Activated CD4-positive, alpha-beta memory T cell treated with anti-CD3 and anti-CD28 coated beads, Interleukin-2, amount 10 ng/mL, durations not matched to agents 7 days and 5 days (primary cell): ENCODE measurements at places on chromosomes 7 and 10. TPM values are rescaled to one million over a fixed set of nuclear protein-coding genes. Genes with fewer than 3 reads are reported as not detected.

Gene EGR2
- 4.8 TPM for total RNA-seq

Gene KDM7A
- 25.9 TPM for total RNA-seq

Gene AS3MT
- total RNA-seq: 0.15 TPM

Gene C10orf143
- total RNA-seq: 2.5 TPM

Gene TCAF1
- 24.7 TPM for total RNA-seq

Gene KCP
- total RNA-seq: 0.20 TPM

Gene ARHGEF35
- total RNA-seq: 6.2 TPM

Gene CAMK2B
- total RNA-seq: not detected

Gene WASL
- total RNA-seq: 7.3 TPM

Gene ODAD2
- not detected for total RNA-seq

Gene CFAP69
- not detected for total RNA-seq

Gene OPALIN
- total RNA-seq: not detected

Gene GPNMB
- 0.28 TPM for total RNA-seq

- DNase-seq: no peak
These were observed 10.6 kb downstream of the CD36 start for GRCh38 chr7:80649011-80649410.

- DNase-seq: peak; percentile 52
These were observed 14.8 kb upstream of the WAPL start for GRCh38 chr10:86536294-86536861.

DNA sequence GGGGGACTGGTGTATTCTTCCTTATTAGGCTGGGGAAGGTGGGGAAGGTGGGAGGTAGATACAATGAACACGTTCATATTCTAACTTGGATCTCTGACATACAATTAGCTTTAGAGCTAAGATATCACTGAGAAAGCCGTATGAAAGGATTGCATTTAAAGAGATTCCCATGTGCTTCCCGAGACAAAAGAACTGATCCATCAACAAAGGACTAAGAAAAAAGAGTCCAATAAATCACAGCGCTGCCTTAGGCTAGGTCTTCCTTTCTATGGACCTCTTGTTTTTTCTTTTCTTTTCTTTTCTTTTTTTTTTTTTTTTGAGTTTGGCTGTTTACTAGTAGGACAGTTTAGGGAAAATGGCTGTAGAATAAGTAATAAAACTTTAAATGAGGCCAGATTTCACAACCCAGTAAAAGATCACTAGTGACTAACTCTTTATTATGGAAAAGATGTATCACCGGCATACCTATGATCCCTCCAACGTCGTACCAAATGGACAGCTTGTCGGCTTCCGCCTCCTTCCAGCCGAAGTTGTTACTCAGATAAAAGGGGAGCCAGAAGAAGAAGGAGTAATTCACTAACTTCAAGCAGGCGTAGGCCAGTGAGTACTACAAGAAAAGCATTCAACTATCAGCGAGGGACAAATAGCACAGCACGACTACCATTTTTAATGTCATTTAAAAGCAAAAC, 50.0 kb downstream of the SLC37A3 start:
- DNase-seq: no peak

GRCh38 chr10:93991596-93992284, 2.0 kb upstream of the PLCE1 start:
- no peak for DNase-seq

- DNase-seq: no peak
These were observed 14.0 kb upstream of the CDH23 start for GRCh38 chr10:71382757-71383156.

- DNase-seq: peak; percentile 80
These were observed 2.7 kb downstream of the KCNIP2 start for GRCh38 chr10:101840741-101841453.

DNA sequence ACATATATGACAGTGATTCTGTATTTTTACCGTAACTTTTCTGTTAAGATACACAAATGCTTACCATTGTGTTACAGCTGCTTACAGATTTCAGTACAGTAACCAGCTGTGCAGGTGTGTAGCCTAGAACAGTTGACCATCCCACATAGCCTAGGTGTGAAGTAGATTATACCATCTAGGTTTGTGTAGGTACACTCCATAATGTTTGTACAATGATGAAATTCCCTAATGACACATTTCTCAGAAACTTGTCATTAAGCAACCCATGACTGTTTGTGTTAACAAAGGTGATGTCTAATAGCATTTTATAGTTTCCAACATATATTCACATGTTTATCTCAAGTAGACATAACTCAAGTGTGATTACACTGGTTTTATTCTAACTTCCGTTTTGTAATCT, 218.5 kb downstream of the PLXDC2 start:
- no peak for DNase-seq

GRCh38 chr10:75617485-75618155, 186.2 kb downstream of the LRMDA start:
- no peak for DNase-seq

DNA sequence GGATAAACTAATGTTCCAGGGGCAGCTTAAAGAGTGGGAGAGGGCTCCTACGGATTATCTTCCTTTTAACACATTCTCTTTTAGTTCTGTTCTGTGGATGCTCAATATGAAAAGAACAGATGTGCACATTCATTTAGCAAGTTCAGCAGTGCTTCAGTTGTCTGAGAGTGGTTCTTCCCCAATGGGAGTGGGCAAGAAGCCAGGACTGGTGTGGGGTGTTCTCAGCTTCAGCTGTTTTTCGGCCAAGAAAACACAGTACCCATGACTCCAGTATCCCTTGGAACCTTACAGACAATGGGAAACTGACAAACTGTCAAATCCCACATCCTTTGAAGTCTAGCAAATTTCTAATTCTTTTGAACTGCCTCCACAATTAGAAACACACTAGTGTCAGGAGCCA, 71.5 kb upstream of the LRRC17 start:
- DNase-seq: no peak

DNA sequence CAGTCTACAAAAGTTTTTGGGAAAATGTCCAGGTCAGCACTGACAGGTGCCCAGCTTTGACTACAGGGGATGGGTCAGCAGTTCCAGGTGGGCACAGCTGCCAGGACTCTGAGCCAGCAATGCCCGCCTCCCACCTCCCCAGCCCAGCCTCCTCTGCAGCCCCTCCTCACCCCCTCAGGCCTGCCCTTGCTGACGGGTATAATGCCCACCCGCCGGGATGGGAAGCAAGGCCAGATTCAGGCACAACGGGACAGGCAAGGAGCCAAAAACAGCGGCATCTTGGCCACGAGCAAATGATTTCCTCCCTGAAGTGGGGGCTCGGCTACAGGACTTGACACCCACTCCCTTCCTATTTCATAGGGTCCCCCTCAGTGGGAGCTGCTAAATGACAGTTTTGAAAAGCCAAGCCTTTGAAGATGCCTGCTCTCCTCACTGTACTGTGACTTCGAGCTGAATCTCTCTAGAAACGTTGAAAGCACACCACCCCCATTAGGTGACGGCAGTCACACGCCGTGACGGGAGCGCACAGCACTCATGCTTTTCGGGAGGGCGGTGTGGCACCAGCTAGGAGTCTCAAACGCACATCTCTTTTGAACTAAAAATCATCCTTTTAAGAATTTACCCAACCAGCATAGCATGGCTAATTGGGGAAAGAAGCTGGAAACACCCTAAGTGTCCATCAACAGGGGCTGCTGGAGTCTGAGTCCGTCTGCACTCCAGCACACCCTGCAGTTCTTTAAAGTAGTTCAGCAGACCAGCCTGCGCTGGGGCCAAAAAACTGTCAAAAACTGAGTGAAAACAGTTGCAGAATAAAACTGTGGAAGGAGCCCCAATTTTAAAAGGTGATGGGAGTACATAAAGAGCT, 29.6 kb downstream of the MAD1L1 start:
- DNase-seq: no peak

- peak; percentile 88 for DNase-seq
These were observed 62.8 kb upstream of the C7orf33 start for GRCh38 chr7:148527717-148528168.

DNA sequence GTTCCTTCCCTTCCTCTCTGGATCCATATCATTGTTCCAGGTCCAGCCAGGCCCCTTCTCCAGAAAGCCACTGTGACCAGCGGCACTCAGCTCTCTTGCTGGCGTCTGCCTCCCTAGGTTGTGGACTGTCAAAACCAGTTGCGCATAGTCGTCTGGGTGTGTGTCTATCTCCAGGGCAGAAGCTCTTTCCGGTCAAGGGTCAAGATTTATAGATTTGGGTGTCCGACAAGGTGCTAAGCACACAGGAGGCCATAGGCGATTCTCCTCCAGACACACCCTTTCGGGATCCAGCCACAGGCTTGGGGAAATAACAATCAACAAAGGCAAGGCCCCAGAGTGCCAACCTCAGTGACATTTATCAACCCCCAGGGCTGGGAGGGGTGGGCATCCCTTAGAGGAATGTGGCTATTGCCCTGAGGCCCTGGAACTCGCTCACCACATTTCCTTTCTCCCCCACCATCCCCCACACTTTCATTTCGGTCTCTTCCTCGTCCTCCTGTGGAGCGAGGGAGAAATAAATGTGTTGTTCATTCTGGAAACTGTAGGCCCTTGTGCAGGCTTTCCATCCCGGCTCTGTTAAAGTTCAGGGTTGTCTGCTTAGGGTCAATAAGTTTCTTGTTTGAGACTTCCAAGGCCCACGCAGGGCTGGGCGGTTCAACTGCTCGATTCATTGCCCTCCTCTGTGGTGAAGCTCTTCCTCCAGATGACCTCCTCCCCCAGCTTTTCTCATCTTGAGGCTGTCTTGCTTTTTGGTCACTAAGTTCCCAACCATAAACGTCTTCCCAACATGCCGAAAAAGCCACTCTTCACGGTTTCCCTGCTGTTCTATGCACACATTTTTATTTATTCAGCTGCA, 57.9 kb downstream of the AFAP1L2 start:
- no peak for DNase-seq

DNA sequence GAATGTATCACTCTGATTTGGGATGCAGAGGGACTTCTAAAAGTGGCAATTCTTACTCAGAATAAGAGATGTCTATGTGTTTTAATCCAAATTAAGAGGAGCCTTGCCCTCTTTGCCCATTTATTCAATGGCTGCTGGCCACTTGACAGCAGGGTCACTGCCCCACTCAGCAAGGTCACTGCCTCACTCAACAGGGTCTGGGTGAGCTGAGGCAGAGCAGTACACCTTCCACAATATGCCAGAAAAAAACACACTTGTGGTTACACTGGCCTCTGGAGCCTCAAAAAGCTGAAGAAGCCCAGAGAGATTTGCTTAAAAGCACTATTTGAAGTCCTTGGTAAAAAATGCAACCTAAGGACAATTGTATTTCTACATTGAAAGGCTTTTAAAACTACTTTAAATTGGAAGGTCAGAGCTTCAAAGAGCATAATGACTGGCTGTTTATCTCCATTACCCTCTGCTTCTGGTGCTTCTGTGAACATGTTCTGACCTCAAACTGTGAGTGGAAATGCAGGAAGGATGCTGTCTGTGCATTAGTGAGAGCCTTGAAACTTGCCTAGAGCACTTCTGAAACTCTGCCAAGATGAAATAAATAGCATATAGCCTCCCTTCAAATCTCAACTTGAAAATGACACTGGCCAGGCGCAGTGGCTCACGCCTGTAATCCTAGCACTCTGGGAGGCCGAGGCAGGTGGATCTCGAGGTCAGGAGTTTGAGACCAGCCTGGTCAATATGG, 35.1 kb upstream of the WIPF3 start:
- DNase-seq: no peak

DNA sequence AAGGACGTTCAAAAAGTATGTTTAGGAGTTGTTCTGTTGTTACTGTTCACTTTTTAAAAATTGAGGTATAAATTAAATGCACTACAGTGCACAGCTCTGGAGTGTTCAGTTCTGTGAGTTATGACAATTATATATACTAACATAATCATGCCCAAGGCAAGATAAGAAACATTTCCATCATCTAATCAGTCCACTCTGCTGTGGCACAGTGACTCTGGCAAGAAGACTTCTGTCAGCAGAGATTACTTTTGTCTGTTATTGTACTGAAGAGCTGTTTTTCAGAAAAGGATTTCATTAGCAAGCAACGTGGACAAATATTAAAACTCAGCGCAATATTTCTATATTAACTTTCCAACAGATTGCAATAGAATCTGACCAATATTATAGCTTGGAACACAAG, 32.0 kb downstream of the ICA1 start:
- DNase-seq: no peak

GRCh38 chr10:75186310-75186709, 24.3 kb upstream of the VDAC2 start:
- no peak for DNase-seq

DNA sequence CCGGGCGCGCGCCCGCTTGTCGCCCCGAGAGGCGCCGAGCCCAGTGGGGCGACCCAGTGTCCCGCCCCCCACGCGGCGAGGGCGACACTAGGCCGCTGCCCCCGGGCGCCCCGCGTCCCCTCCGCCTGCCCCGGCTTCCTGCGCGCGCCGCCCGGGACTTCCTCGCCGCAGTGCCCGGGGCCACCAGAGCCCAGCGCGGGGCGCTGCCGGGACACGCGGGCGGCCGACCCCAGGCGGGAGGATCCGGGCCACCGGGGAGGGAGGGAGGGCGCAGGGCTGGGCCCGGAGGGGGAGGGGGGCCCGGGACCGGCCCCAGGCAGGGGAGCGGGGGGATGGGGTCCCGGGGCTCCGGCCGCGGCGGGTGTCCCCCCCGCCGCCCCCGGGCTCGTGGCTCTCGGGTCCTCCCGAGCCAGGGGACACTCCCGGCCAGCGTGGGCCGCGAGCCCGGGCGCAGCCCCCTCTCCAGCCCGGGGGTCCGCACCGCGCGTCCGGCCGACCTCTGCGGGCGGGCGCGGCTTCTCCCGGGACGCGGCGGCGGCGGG, 435 bp upstream of the PWWP2B start:
- DNase-seq: peak; percentile 72

DNA sequence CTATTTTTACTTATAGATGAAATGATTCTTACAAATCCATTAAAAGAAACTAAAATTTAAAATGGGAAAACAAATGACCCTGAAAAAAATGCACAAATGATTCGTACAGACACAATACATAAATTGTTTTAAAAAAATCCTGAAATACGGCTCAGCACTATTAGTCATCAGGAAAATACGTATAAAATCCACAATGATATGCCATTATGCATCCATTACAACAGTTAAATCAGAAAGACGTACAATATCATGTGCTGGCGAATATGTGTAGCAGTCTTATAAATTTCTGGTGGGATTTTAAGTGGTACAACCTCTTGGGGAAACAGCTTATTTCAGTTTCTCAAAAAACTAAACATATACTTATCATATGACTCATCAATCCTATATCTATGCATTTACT, 600.1 kb upstream of the STEAP1 start:
- DNase-seq: no peak

DNA sequence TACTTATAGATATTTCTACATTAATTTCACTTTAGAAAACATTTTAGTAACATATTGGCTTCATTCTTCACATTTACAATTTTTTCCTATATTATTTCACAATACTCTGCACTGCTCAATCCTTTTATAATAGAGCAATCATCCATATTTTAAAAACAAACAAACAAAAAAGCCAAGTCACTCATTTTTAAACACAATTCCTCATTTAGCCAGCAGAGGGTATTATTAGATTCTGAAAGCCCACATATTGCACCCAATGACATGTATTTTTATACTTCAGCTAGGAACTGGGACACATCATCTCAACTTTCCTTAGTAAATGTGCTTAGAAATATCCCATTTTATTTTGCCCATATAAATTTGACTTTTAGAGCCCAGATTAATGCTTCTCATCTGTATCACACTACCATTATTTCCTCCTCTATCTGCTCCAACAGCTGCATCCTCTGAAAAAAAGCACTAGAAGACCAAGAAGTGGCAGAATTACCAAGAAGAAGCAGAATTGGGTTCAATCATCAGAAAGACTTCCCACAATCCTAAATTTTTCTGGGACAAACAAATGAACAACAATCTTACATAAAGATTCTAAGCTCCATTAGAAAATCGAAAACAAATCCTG, 29.5 kb downstream of the CTNNA3 start:
- no peak for DNase-seq
